ENCODE measurements at places on chromosomes 11 and 22.

DNA sequence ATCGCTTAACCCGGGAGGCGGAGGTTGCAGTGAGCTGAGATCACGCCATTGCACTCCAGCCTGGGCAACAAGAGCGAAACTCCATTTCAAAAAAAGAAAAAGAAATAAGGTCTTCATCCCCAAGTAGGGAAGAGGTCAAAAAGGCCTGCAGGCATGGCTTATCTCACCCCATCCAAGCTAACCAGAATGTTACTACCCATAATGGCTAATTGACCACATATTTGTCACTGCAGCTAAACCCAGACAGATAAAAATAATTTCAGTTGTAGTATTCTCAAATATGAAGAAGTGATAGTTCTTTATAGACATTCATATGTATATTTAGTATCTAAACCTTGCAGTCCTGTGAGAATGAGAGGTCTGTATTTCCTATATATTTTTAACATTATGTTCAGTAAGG is 17.8 kb downstream of the PIWIL4 start:
- DNase-seq = no peak

DNA sequence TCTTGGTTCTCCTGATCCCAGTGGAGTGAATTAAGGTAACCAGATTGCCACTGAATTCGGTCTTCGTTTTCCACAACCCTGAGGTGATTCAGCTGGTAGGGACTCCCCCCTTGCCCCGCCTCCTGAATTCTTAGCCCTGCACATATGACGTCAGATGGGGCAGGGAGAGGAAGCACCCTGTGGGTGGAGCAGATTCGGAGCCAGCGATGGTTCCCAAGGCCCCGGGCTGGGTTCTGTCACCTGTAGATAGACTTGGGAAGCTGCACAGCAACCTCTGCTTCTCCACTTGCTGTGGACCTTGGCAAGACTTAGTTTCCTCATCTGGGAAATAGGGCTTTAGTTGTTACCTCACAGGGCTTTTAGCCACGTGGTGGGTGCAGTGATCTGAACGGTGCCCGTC is 67.8 kb downstream of the CTTN start:
- DNase-seq = no peak

- no peak for DNase-seq
Measured at GRCh38 chr22:47091246-47091651, 328.8 kb downstream of the TBC1D22A start.

GRCh38 chr11:72642884-72643522 is 31.2 kb downstream of the PDE2A start:
- peak; percentile 85 for DNase-seq

- no peak for DNase-seq
Measured at GRCh38 chr22:27482402-27482801, 319.2 kb downstream of the MN1 start.

DNA sequence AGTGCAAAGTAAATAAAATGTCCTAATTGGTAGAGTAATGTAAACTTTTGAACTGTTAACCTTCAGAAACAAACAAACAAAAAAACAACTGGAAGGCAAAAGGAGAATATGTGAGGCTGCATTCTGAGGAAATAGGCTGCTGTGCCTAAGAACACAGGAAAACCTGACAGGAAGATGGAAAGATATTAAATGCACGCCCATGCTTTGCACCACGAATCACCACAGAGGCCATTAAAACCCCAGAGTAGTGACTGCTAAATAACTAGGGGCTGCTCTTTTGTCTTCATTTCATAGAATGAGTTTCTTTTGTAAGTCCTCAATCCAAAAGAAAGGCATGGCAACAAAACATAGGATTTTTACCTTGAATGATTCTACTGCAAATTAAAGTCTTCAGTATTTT is 436.0 kb downstream of the RAB38 start:
- DNase-seq = no peak

GRCh38 chr22:21681566-21682370 is 16.0 kb downstream of the PPIL2 start:
- no peak for DNase-seq

GRCh38 chr11:126357055-126357962 is 1.8 kb downstream of the ST3GAL4 start:
- DNase-seq = no peak

DNA sequence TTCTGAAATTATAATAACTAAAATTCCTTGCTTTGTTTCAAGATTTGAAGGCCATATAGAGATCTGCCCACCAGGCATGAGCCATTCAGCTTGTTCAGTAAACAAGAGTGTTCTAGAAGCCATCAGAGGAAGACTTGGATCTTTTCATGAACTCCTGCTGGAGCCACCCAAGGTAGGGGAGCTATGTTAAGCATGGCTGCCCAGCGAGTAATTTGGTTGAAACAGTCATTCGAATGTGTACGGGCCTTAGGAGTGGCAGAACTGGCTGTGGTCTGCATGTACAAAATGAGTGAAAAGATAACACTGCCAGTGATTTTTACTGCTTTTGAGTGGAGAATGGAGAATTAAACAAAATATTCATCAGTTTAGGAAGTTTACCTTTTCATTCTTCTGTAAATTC is 103.7 kb downstream of the PPP6R3 start:
- no peak for DNase-seq

GRCh38 chr22:43901976-43902643 is 10.3 kb upstream of the PNPLA5 start:
- DNase-seq = no peak

DNA sequence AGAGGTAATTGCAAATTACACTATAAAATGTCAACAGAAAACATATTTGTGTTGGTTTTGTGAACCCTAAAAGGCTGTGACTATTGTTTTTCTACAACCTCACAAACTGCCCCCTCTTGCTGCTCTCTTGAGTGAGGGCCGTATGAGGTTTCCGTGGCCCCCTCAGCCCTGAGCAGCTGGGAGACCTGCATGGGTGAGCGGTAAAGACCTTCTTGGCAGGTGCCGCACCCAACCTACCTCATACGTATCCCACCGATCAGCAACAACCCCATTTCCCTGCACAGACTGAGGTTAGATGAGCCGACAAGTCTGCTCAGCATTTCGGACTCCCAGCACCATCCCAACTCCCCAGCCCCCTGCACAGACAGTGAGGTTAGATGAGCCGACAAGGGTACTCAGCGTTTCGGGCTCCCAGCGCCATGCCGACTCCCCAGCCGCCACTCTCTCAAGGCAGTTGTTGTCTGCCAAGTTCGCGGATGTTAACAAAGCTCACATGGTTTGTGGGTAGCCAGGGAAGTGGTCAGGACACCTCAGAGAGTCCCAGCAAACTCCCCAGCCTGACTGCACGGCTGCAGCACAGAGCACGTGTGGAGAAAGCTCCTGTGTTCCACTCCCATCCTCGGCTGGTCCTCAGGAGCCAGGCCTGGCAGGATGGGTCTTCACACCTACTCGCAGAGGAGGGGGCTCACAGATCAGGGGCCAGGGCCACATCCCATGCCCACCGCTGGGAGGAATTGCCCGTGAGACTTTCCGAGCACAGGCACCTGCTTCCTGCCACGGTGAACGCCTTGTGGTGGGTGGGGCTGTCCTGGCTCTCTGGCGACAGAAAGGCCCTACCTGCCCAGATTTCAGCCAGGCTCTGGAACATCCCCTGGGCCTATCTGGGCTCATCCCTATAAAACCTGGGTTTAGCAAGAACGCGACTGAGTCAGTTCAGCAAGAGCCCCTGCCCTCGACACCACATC is 502.9 kb downstream of the BRD1 start:
- DNase-seq = peak; percentile 34

DNA sequence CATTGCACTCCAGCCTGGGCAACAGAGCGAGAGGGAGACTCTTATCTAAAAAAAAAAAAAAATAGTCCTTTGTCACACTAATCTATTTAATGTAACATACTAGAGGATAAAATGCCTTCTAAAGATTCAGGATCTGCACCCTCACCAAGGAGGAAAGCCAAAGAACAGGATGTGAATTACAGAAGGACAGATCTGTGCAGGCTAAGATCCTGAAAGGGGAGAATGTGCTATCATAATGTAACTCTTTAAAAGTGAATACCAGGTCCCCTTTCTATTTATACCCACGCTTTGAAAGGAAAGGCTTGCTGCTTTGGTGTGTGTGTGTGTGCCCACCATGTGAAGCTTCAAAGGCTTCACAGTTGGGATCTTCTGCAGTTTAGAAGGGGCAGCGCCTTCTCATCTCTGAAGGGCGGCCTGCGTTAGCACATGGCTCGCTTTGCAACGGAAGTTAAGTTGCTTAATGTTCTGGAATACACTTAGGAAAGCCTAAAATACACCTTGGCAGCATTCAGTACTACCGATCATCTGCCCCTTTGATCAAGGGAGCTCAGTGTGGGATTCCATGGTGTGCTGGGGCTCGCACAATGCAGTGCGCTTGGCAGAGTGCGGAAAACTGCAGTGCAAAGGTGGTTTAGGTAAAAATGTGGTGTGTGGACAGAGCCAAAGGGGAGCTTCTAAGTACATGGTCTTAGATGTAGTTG is 6.8 kb downstream of the CECR2 start:
- no peak for DNase-seq

GRCh38 chr22:43550024-43550620 is 138.3 kb downstream of the MPPED1 start:
- no peak for DNase-seq

- no peak for DNase-seq
Measured at GRCh38 chr11:18567081-18567480, 21.5 kb downstream of the UEVLD start.

GRCh38 chr22:31692186-31692886 is 30.3 kb upstream of the PISD start:
- no peak for DNase-seq

GRCh38 chr22:23803001-23803819 is 16.4 kb downstream of the SMARCB1 start:
- peak; percentile 40 for DNase-seq

GRCh38 chr11:7892059-7892699 is 38.9 kb downstream of the OR10A6 start:
- no peak for DNase-seq

DNA sequence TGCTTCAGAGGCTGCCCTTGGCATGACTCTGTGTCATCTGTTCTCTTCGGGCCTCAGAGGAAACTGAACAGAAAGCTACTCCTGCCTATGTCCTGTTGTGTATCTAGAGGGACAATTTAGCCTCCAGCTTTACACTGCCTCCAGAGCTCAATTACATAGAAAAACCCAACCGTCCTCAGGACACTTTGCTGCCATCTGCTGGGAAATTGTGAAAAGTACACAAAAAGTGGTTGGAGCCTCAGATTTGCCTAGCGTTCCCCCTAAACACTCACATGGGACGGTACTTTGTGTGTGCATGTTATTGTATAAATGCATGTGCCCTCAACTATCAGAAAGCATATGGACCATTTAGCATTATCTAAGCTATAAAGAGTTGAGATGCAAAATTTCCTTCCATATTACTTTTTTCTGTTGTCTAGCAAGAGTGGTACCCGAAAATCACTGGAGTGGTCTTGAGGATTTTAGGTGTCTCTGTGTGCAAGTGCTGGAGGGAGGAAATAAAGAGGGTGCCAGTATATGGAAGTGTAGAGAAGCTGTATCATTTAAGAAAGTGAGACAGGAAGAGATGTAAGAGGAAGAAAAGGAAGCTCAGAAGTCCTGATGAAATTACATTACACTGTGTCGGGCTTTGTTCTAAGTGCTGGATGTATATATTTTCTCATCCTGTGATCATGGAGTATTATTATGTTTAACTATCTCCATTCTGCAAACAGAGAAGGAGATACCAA is 8.7 kb upstream of the MS4A4E start:
- DNase-seq = no peak

GRCh38 chr11:123797114-123797513 is 9.0 kb downstream of the OR6M1 start:
- DNase-seq = no peak

DNA sequence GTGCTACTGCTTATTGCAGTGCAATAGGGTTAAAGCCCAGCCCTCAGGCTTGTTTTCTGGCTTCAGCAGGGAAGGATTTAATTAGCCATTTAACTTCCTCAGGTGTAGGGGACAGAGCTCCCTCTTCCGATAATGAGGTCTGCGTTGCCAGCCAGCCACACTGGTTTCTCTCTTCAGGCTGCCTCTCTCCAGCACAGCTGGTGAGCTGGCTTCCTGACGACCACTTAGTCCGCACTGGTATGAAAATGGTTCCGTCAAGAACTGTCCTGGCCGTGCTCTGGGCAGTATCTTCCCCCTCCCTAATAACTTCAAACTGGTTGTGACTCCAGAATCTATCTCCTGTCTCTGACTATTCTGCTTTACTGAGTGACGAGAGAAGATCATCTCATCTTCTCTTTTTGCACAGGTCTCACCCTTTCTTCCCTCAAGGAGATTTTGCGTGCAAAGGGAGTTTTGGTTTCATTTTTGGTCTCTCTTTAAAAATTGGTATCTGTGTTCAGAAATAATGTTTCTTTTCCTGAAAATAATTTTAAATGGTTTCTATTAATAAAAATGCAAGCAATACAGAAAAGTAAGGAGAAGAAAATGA is 49.2 kb downstream of the CNTN5 start:
- no peak for DNase-seq

DNA sequence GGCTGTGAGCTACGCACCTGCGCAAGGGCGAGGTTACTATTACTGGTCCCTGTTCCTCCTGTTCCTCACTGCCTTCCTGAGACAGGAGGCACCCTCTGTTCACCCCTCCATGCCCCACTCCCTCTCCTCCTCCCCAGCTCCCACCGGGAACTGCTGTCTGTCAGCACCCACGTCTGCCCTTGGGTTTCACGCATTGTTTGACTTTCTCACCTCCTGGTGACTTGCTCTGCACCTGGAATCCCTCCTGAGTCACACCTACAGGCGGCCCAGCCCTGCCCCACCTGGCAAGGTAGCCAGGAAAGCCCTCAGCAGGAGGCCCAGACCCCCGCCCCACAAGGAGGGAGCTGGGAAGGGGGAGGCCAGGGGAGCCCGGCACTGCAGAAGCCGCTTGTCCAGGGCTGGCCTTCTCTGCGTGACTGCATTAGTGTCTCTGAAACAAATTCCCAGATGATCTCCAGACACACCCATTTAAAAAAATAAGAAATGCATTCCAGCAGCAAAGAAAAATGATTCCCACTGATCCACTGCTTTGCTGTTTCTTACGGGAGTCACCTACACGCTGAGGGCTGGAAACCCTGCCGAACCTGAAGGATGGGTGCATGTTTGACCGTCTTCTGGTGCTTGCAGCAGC is 86.4 kb downstream of the CELSR1 start:
- no peak for DNase-seq

- no peak for DNase-seq
Measured at GRCh38 chr22:49150801-49151221, 676.9 kb downstream of the BRD1 start.

- DNase-seq = no peak
Measured at GRCh38 chr11:108788565-108789199, 123.8 kb downstream of the DDX10 start.

- DNase-seq = no peak
Measured at GRCh38 chr11:115069599-115069998, 391.3 kb downstream of the NXPE2 start.
